Left hindlimb (tissue), 1 donor: ENCODE measurements at places on chromosomes 7 and 10.

- no peak for DNase-seq
These were observed 252.9 kb downstream of the THSD7A start for GRCh38 chr7:11579141-11579540.

DNA sequence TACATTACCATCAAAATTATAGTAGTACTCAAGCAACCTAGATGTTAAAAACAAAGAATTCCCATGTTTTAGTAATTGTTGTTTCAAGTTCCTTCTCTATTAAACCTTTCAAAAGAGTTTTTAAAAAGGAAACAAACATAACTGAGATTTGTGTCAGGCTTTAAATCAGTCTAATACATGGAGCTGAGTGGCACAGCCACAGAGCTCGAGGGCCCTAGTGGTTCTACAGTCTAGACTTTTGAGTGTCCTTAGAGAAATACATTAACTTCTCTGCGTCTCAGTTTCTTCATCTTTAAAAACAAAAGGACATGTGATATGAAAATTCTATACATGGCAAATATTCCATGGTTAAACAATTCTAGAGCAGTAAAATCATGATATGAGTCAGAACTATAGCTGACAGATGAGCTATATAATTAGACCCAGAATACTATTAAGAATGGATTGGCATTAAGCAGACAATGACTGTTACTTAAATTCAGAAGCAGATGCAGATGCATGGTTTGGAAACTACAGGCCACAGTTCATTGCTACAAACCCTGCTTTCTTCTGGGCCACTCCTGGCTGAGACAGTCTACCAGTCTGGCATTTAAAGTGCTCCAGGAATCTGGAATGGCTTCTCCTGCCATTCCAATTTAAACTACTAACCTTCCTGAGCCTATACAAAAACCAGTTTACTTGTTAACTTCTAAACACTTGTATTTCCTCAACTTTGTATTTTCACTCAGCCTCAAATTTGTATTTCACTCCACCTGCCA lies 77.4 kb downstream of the EPC1 start:
- no peak for DNase-seq

DNA sequence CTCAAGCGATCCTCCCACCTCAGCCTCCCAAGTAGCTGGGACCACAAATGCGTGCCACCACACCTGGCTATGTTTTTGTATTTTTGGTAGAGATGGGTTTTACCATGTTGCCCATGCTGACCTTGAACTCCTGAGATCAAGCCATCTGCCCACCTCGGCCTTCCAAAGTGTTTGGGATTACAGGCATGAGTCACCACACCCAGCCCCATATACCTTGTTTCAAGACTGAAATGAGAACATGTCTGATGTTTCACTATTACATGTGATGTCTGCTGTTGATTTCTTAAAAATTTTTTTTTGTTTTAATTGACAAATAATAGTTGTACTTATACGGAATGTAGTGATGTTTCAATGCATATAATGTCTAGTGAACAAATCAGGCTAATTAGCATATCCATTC lies 14.5 kb downstream of the KLHL7 start:
- no peak for DNase-seq

GRCh38 chr10:90959826-90960225 lies 38.9 kb upstream of the ANKRD1 start:
- no peak for DNase-seq

DNA sequence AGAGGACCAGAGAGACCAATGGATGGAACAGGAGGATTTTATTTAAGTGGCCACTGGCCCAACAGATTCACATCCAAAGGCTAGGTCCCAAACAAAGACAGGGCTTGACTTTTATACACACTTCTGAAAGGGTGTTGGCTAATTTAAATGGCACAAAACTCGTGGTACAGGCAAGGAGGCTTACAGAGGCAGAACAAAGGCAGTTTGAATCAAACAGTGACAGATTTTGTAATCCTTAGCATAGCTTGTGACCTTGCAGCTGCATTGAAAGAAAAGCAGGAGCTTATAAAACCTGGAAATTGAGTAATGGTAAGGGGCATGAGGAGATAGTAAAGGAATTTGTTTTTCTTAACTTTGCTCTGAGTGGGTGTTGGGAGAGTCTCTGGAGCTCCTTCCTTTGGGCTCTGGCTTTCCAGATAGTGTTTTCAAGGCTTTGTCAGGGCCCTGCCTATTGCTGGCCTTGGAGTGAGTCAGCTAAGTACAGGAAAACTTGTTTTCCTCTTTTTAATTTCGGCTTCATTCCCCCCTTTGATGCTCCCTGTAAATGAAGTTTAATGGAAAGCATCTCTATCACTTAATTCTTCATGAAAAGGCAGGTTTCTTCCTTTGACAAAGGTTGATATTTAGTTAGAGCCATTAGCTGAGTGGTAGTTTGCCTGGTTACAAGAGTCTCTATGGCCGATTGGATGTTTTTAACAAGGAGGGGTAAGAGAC lies 96.9 kb downstream of the TRIM24 start:
- DNase-seq = no peak

DNA sequence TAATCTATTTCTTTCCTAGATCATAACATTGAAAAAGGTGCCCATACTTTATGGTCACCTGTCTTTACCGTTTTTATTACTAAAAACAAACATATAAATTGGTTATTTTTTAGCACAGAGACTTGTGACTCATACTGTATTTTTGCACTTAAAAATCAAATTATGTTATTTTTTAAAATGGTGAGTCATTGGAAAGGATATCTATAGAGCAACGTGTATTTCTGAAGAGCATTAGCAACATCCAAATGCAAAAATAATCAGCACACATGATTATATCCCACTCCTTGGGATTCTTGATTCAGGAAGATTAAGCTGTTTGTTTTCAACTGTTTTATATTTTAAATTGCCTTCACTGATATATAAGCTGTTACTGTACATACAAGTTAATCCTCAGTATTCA lies 40.7 kb upstream of the FMC1 start:
- DNase-seq = no peak

GRCh38 chr7:157708919-157709295 lies 372.1 kb downstream of the DNAJB6 start:
- DNase-seq = no peak

- no peak for DNase-seq
These were observed 29.7 kb downstream of the ANXA8 start for GRCh38 chr10:47454008-47454779.

GRCh38 chr10:112330607-112331160 lies 43.2 kb upstream of the ACSL5 start:
- DNase-seq = no peak
